Thoracic aorta (tissue), 2 donors: ENCODE measurements at places on chromosomes 11 and 22. TPM values are rescaled to one million over a fixed set of nuclear protein-coding genes. Genes with fewer than 3 reads are reported as not detected.
A peak's percentile ranks its signal among the peaks of the same experiment; 100 is the strongest.

The GUCY1A2 gene
- 5.3 TPM for total RNA-seq

The TBX10 gene
- not detected for total RNA-seq

DNA sequence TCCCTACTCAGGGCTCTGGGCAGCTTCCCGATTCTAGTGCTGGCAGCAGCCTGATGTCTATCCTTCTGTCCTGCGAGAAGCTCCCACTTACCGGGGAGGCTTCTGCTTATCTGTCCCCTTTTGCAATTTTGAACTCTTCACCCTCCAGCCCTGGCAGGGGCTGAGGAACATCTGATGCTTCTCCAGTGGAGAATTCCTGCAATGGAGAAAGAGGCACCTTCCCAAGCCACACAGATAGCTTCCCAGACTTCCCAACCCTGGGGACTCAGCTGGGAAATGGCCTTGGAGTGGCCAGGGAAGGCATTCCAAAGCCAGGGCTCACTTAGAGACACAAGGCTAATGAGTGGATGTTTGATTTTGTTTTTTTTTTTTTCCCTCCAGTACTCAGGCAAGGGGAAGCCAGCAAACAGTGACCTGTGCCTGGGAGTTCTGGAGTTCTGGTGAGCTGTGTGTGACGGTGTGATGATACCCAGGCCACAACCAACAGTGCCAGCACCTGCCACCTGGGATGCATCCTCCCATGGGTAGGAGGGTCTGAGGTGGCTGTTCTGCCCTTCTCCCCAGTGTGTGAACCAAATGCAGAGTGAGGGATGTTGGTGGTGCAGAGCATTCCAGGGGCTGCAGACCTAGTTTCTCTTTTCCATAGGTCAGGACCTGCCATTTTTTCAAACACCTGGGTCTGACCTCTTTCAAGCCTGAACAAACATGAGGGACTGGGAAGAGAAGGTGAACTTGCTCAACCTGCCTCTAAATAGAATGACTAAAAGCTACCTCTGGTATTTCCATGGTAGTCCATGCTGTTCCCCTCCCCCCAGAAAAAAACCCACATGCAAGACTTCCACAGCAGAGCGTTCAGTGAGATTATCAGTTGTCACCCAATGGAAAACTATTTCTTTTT is 95.1 kb downstream of the CCDC81 start:
- H3K4me3 ChIP-seq = no peak overlapping the region
- H3K27ac ChIP-seq = peak overlapping the region; percentile 11
- DNase-seq = no peak
- no peaks in the 10 kb centered on the region for H3K27me3 ChIP-seq
- H3K4me1 ChIP-seq = peaks cover 20% of the 10 kb centered on the region

DNA sequence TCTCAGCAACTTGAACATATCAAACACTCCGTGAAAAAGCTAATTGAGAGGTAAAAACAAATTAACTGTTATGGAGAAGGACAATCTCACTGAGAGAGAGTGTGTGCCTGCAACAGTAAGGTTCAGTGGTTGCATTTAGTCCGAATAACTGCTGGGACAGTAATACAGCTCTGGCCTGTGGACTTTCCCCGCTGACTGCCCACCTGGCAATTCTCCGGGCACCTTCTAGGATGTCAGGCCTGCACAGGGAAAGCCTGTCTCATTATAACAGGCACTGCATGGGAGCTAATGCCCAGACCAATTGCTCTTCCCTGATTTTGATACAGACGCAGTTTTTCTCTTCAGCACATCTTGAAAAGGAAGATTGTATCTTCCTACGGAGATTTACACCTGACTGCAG is 251.0 kb downstream of the DCDC1 start:
- H3K27ac ChIP-seq = no peak overlapping the region
- no peaks in the 10 kb centered on the region for H3K36me3 ChIP-seq
- no peaks in the 10 kb centered on the region for H3K27me3 ChIP-seq
- H3K4me1 ChIP-seq = no peaks in the 10 kb centered on the region

DNA sequence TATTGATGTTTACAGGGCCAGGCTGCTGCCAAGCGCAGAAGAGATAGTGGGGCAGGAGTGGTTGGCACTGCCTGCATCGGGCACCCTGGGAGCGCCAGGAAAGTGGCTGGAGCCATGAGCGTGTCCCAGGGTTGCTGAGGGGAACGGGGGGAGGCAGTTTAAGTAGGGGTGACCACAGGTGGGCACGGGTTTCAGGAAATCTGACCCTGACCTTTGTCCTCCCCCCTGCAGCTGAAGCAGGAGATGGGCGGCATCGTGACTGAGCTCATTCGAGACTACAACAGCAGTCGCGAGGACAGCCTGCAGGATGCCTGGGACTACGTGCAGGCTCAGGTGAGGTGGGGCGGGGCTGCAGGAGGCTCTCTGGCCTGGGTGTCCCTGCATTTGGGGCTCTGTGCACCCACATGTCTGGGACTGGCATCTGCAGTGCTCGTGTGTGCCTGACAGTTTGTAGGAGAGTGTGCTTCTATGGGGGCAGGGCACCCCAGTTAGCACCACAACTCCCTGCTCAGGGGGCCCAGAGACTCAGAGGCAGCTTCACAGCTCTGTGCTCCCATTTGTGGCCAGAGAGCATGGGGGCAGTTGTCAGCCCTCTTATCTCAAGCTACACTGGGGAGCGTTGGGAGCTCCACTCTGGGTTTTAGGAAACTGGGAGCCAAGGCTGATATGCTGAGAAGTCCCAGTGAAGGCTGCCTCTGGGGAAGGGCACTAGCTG is 49.7 kb downstream of the CD82 start:
- no peak overlapping the region for H3K4me3 ChIP-seq
- no peaks in the 10 kb centered on the region for H3K27me3 ChIP-seq
- peaks cover 45% of the 10 kb centered on the region for H3K4me1 ChIP-seq

- peak; percentile 70 for DNase-seq
- no peak overlapping the region for H3K4me3 ChIP-seq
- H3K27ac ChIP-seq = peak overlapping the region; percentile 95
- H3K36me3 ChIP-seq = peaks cover 83% of the 10 kb centered on the region
- peaks cover 78% of the 10 kb centered on the region for H3K4me1 ChIP-seq
Measured at GRCh38 chr11:12224537-12224893, 114.1 kb downstream of the MICAL2 start.
